Lung (tissue), 17 donors: ENCODE measurements at places on chromosomes 3 and 15.

DNA sequence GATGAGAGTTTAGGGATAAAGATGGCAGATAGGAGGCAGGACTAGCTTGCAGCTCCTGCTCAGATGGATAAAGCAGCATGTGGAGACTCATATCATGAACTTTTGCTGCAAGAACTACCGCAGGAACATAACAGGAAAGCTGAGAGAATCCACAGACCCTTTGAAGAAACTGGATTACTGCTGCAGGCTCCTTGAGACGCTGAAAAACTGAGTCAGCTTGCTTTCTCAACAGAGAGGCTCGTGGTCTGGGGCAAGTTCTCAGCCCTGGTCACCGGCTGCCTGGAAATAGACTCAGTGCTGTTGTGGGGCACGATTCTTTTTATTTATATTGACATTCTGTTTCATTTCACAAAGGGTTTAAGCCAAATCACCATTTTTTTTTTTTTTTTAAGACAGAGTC is 28.8 kb upstream of the TRIM59 start:
- DNase-seq: no peak

DNA sequence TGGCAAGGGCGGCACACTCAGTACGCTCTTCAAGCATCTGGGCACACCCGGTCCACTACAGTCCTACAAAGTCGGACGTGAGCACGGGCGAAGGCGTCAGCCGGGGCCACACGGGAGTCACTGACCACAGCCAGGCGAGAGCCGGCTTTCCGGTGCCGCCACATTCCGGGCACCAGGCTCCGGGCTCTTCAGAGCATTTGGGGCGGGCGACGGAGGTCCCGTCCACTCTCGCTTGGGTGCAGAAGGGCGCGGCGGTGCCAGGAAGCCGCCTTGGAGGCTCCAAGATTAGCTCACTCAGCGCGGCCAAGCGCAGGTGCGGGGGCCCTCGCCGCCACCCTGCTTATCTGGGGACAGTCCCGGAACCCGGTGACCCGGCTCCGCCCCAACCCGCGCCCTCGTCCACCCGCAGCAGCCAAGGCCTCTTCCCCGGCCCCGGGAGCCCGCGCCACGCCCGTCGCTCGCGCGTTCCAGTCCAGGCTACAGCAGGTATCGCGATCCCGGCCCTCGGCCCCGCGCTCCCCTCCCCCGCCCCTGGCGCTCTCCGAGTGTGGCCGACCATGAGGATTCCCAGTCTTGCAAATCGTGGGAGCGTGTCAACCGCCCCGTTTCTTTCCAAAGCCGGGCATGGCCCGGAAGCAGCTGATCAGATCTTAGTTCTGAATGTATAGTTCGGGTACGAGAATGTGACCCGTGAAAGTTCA is at the start of gene ADPRH:
TSS of gene ADPRH (plus strand) at position 127 of the 701 bp plus-strand sequence. CDS start 2,678 bp downstream, outside the sequence.
- peak; percentile 85 for DNase-seq

GRCh38 chr3:60176614-60177013 is 1074.6 kb downstream of the FHIT start:
- DNase-seq: no peak

- DNase-seq: no peak
Observed at GRCh38 chr3:151875759-151876158, 2.3 kb downstream of the SUCNR1 start.

DNA sequence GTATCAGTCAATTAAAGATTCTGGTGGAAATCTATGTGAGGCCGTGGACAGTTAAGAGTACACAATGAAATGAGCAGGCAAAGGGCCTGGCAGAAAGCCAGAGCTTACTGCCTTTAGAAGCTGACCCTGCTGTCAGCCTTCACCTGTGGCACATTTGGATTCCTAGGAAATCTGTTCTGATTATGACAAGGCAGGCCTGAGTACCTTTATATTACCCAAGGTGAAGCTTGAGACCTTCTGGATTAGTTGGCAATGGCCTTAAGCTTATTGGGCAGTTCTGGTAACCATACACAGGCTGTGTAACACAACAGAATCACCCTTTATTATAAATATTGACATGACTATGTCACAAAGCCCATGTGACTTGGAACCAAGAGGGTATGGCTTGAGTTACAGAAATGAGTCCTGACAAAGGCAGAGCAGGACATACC is 43.2 kb downstream of the NBEAL2 start:
- DNase-seq: no peak

- DNase-seq: no peak
Observed at GRCh38 chr15:88299497-88299896, 43.0 kb upstream of the NTRK3 start.

DNA sequence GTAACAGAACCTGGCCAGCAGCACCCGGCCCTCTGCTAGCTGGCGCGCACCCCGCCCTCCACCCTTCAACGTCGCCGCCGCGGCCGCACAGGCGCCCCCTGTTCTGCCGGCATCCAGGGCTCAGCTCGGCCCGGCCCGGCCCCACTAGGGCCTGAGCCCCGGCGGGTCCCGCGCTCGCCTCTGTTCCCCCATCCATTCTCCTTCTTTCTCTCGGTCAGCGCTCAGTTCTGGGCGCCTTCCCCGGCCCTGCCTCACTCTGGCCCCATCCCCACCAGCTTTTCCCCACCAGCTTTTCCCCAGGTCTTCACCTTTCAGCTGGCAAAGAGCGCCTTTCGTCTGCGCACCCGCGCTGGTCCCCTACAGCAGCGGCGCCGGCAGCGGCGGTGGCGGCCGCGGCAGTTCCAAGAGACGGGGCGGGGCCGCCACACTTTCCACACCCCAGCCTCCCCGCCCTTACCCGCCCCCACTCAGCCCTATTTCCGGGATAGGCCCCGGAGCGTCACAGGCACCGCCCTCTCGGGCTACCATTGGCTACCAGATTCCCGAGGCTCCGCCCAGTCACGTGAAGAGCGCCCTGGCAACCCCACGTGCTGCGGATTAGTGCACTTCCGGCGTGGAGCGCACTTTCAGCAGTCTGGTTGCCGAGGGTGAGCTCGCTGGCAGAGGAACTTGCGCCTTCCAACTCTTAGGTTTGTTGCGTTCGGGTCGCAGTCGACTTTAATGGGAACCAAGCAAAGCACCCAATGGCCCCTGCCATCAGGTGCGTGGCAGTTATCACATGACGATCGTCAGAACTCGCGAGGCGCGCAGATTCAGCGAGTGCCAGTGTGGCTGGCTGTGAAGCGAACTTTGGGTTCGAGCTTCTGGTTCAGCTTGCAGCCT is at the start of gene EIF5A2:
TSS of gene EIF5A2 (minus strand) at position 403 of the 882 bp plus-strand sequence. CDS start 831 bp downstream, outside the sequence.
- peak; percentile 93 for DNase-seq

GRCh38 chr15:27956285-27956684 is 142.8 kb downstream of the OCA2 start:
- DNase-seq: peak; percentile 27

- peak; percentile 76 for DNase-seq
Observed at GRCh38 chr3:51799879-51800749, 21.1 kb upstream of the IQCF6 start.

GRCh38 chr3:142754494-142754893 is 30.7 kb downstream of the TRPC1 start:
- no peak for DNase-seq

- no peak for DNase-seq
Observed at GRCh38 chr15:101198800-101199199, 53.0 kb downstream of the CHSY1 start.

DNA sequence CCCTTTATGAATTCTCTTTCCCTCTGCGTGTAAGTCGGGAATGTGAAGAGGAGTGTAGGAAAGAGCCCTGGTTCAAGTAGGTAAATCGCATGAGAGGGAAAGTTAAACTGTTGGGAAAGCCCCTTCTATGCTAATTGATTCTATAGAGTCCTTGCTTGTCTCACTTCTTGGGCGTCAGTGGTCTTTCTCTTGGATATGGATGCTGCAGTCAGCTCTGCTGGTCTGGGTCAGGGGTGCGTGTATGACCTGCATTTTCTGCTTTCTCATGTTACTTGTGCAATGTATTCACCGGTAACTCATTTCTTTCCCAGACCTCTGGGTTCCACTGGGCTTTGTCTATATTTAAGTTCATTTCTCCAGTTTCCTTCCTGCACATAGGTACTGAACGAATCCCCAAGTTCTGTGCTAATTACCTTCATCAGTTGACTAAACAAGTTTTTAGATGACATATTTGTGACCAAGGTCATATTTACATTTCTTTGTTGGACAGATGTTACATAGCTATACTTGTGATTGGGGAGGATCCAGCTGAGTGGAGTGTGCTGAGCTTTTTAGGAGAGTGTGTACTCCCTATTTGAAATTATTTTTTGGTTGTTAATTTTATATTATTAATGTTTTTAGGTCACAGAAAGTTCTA is 1.4 kb downstream of the SETD5 start:
- peak; percentile 60 for DNase-seq

DNA sequence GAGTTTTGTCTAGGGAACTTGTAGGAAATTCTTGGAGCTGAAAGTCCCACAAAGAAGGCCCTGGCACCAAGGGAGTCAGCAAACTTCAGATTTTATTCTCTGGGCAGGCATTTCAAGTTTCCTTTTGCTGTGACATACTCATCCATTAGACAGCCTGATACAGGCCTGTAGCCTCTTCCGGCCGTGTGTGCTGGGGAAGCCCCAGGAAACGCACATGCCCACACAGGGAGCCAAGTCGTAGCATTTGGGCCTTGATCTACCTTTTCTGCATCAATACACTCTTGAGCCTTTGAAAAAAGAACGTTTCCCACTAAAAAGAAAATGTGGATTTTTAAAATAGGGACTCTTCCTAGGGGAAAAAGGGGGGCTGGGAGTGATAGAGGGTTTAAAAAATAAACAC is 15.0 kb downstream of the TIGIT start:
- no peak for DNase-seq

- no peak for DNase-seq
Observed at GRCh38 chr3:160796089-160796812, 40.2 kb downstream of the PPM1L start.

- no peak for DNase-seq
Observed at GRCh38 chr15:82133251-82133650, 87.4 kb upstream of the MEX3B start.

- DNase-seq: no peak
Observed at GRCh38 chr3:194675081-194675640, 3.2 kb upstream of the LSG1 start.

DNA sequence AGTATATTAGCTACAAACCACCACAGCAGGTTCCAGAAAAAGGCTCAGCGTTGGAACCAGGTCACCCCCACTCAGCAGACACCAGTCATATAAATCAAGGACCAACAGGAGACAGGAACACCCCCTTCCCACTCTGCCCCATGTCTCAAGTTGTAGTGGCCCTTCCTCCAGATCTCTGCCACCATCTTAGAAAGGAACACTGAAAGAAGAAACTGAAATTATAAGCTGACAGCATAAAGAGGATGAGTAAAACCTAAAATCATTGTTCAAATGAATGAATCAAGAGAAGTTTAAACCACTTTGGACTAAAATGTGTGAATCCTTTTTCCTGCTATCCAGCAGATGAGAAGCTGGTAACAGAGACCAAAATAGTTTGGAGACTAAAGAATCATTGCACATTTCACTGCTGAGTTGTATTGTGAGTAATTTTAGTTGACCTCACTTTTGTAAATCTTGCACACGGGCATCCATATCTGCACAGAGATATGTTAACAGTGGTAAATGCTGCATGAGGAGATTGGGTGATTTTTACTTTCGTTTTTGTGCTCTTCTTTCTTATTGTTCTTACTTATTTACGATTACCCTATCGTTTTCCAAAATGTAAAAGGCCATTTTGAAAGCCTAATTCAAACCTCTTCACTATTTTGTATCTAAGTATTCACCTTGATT is 19.8 kb downstream of the CCR3 start:
- no peak for DNase-seq

- DNase-seq: no peak
Observed at GRCh38 chr3:123766193-123767008, 117.7 kb downstream of the MYLK start.

GRCh38 chr3:72678867-72679266 is 169.4 kb downstream of the SHQ1 start:
- peak; percentile 32 for DNase-seq

- no peak for DNase-seq
Observed at GRCh38 chr15:84831028-84831427, 13.9 kb downstream of the ALPK3 start.

DNA sequence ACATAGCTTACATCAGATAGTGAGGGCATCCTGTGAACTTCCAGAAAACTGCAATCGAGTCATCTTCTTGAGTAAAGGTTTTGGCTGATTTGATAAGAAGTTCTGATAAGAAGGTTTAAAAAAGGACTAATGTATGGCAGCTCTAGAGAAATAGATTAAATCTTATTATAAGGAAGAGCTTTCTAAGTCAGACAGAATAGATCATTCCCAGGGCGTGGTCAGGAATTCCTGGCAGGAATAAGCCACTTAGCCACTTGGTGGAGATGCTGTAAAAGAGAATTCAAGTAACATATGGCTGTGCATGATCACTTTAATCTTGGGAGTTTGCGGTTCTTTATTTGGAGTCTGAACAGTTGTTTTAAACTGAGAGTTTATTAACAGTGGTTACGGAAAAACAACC is 17.4 kb downstream of the PGBD4 start:
- DNase-seq: no peak

DNA sequence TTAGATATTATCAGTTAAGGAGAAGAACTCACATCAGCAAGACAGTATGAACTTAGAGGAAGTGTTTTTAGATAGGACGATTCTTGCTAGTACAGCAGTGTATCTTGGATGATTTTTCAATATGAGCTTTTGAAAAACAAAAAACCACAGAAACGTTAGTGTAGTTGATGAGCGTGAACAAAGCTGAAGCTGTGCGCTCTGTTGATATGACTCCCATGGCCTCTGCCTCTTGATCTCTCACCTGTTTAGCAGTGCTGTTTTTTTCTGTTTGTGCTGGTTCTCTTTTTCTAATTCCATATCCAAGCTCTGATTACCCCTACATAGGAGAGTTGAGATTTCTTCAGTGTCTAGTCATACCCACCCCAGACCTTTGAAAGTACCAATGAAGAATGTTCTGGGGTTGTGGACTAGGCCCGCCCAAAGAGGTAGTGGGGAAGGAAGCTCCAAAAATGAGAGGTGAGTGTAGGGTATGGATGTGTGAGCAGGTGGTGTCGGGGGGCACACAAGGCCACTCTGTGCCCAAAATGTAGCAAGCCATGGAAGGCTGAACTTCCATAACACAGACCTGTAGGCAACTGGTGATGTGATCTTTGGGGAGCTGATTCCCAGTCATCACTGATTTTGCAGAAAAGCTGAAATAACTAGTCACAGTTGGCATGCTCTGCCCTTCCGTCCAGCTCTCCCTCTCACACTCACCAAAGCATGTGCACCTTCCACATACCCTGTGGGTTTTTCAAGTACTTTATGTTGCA is 20.0 kb upstream of the CMTM7 start:
- DNase-seq: no peak

- no peak for DNase-seq
Observed at GRCh38 chr15:39538936-39539335, 41.9 kb upstream of the THBS1 start.

DNA sequence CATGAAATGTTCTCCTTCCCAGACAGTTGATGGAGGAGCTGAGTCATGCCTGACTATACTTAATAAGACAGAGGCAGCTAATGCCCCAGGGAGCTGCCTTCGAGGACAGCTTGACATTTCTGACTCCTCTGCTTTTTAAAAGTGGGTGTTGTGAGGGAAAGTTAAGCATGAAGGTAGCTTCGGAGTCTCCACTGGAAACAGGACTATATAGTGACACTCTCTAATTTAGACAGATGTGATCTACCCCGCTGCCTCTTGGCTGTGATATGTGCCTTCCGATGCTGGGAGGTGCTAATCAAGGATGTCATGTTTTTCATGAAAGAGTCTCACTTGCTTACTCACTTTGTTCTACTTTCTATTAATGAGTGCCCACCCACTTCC is 72.7 kb downstream of the IL1RAP start:
- no peak for DNase-seq
